8988T (cell line): ENCODE measurements at places on chromosomes 16 and 17.
A peak's percentile ranks its signal among the peaks of the same experiment; 100 is the strongest.

DNA sequence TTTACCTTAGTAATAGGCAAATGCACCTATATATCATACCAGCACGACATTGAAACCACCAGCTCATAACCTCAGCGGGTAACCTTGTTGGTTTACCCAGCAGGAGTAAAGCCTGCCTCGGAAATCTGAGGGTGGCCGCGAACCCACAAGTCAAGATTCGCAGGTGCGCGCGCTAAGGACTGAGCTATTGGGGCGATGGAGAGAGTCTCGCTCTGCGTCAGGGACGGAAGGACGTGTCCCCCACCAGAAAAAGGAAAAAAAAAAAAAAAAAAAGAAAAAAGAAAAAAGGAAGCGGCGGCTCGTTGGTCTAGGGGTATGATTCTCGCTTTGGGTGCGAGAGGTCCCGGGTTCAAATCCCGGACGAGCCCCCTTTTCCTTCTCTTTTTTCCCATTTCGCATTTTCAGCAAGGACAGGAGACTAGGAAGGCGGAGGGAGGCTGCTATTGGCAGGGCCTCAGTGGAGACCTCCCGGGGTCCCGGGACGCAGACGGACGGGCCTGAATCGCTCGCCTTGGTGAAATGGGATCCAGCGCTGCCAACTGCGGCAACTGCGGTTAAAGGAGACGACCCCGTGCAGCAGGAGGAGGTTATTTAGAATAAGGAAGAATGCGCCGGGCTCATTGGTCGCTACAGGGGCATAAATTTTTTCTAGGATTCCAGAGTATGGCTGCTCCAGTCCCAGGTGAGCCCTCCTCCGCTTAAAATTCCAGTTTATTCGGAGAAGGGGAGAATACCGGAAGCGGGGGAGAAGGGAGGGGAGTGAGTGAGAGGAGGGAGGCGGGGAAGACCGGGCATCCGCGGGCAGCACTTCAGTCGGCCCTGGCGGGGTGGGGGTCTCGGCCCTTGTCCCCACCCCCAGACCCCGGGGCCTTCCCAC lies at the start of gene OR1F1:
Gene OR1F1, plus strand, starts transcription at position 407 of the 877 bp plus-strand sequence.
- DNase-seq, result no peak

- DNase-seq, result no peak
Observed at GRCh38 chr16:70770626-70771552, 30.1 kb downstream of the VAC14 start.

DNA sequence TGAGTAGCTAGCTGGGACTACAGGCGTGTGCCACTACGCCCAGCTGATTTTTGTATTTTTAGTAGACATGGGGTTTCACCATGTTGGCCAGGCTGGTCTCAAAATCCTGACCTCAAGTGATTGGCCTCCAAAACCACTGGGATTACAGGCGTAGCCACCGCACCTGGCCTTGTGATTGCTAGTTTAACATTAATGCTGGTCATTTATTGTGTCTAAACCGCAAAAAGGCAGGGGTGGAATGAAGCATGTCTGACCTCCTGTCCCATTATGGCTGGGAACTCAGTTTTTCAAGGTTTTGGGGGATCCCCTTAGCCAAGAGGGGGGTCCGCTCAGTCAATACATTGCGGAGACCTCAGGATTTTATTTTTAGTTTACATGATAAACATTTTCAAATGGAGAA lies 10.7 kb upstream of the CNGB1 start:
- no peak for DNase-seq

GRCh38 chr17:34542700-34543336 lies 36.6 kb upstream of the TMEM132E start:
- no peak for DNase-seq

GRCh38 chr17:74763565-74764387 lies 12.4 kb downstream of the NAT9 start:
- DNase-seq, result no peak

DNA sequence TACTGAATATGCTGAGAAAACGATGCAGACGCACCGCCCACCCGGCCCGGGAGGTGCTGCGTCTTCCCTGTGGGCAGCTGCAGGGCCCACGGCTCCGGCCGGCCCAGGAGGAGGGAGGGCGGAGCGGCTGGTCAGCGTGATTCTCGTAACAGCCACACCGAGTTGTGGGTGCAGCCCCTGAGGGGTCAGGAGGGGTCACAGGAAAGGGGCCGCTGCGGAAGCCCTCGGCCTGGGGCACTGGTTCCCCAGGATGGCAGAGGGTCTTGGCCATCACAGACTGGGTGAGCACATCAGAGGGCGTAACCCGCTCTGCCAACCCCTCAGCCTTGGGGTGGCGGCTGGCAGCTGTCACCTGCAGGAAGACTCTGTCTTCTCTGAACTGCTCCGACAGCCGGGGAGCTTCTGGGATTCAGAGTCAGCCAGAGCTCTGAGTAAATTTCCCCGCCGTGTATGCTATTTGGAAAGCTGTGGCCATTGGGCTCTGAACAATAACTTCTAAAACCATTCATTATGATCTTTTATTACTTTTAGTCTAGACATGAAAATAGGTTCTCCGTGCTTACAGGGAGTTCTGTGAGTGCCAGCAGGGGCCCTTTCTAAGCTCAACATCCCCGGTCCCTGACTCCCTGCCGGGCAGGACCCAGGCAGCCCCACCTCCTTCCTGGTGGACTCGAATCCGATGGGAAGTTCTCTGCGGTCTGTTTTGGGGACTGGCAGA lies 87.4 kb upstream of the CHMP6 start:
- DNase-seq, result no peak

DNA sequence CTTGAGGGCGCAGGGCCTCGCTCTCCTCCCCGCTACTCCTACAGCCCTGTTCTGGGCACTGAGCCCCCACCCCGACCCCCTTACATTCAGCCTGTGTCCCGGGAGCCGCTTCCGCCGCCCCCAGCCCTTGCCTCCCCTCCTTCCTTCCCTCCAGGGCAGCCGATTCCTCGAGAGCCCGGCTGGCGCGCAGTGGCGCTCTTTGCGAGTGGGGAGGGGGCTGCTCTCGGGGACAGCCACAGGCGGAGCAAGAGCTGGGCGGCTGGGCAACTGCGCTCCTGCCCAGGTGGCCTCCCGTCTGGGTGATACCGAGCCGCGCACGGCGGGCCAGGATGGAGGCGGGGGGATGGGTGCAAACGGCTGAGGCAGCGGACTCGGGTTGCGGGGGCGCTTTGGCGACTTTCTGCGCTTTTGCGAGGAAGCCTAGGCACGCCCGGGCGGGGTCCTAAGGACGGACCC lies 1.2 kb downstream of the MMP15 start:
- DNase-seq, result peak; percentile 65

DNA sequence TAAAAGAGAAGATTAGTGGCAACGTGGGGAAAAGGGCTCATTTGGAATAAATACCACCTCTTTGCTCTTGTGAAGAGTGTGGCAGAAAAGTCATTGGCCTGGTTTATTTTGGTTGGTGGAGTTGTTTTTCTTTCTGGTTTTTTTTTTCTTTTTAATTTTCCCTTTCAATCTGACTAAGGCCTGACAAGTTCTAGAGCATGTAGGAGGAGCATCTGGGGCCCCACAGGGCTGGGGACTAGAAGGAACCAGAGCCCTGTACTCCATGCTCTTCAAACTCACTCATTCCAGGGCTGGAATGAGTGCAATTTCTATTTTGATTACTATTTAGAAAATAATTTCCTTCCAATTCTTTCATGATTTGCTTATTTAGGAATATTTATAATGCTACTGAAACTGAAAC lies 13.3 kb downstream of the IRX5 start:
- no peak for DNase-seq

- no peak for DNase-seq
Observed at GRCh38 chr17:67818110-67819002, 6.9 kb upstream of the BPTF start.

DNA sequence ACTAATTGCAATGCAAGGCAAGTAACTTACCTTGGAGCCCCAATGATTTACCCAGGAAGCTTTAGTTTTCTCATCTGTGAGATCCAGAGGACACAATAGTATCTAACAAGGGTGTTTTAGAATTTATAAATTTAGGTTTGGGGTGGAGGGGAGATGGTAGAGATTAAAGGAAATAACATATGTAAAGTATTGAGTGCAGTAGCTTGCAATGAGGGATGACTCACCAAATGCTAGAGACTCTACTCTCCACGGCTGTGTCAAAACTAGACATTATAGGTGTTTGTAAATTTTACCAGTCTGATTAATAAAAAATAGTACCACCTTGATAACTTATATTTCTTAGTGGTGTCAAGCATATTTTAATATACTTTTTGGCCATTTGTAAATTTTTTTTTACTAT lies 3.7 kb upstream of the ABCA9 start:
- no peak for DNase-seq

DNA sequence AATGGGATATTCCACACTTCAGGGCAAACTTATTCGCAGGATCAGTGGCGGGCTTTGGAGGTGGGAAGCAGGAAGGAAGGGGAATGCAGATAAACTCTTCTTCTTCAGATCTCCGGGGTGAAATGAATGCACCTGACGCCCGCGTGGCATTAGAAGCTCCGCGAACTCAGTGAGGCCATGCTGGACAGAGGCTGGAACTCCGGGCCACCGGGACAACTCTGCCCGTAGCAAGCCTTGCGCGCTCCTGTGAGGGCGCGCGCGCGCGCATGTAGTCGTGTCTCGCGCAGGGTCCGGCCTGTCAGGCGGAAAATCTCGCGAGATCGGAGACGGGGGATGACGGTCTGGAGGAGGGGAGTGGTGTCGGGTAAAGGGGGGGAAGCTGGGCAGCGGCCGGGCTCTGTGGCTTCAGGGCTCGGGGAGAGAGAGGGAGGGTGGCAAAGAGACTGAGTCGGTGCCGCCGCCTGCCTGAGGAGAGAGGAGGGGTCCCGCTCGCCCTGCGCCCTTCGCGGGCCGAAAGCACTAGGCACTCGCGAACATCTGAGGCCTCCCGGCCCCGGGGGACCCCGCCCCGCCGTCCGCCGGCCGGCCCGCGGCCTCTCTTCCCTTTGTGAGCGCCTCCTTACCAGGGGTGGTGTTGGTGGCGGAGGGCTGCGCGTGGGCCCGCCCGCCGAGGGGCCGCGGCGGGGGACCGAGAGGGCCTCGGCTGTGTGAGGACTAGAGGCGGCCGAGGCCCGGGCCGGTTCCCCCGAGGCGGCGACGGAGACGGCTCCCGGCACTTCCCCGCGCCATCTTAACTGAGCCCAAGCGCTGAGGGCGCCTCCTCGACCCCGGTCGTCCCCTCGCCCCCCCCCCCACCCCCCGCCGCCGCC lies at the start of gene TAOK1:
Gene TAOK1, plus strand, starts transcription at position 382 of the 869 bp plus-strand sequence. CDS start 61,186 bp downstream, outside the sequence.
- DNase-seq, result peak; percentile 94

- no peak for DNase-seq
Observed at GRCh38 chr16:30605158-30605557, 5.0 kb downstream of the ZNF689 start.

- peak; percentile 83 for DNase-seq
Observed at GRCh38 chr16:89319886-89320781, 102.6 kb downstream of the ZNF778 start.

DNA sequence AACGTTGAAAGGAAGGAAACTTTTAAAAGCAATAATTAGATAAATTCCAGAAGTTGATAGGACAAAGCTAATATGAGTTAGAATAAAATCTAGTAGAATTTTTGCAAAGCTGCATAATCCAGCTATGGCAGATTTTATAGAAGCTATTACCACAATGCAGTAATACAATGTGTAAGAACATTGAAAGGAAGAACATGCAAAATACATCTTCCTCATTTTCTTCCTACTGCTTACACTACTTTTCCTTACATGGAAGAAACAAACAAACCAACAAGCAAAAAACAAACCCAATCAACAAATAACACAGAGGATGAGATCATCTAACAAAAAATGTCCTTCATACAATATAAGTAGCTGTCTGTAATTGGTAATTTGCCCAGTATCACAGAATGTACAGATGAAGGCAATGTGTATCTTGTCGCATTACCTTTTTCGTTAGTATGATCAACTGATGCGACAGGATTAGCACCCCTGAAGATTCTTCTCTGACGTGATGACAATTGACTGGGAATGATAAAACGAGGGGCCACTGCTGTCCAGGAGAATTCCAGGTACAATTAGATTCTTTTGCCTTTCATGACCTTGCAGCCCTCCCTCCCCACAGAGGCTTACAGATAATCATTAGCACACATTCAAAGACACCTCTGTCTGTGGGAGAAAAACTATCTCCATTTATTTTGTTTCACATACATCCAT lies 21.2 kb upstream of the LRRC37A start:
- no peak for DNase-seq

- peak; percentile 89 for DNase-seq
Observed at GRCh38 chr17:78253946-78254672, 22.7 kb downstream of the TMEM235 start.

- DNase-seq, result no peak
Observed at GRCh38 chr17:47653442-47653841, 3.7 kb downstream of the KPNB1 start.

- no peak for DNase-seq
Observed at GRCh38 chr17:56803071-56803470, 30.6 kb downstream of the C17orf67 start.

GRCh38 chr17:6444571-6445335 lies 498 bp downstream of the PIMREG start:
- no peak for DNase-seq

- DNase-seq, result peak; percentile 57
Observed at GRCh38 chr17:80220736-80221215, 549 bp downstream of the SLC26A11 start.

GRCh38 chr16:56960681-56961281 lies 969 bp upstream of the CETP start:
- no peak for DNase-seq

DNA sequence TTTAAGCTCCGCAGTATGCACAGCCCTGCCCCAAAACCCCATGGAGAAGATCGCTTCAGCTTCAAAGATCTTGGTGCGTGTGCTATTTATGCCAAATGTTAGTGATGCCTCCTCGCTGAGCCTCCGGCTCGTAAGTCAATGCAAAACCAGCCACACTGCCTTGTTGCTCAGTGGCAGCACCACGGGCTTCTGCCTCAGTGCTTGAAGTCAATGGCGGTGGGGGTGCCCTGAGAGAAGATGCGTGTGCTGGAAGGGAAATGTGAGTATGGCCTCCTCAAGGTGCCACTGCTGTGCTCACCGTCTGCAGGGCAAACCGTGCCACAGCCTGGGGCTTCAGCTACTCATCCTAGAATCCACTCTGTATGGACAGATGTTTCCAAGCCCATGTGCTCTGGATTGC lies 121.9 kb downstream of the XYLT1 start:
- DNase-seq, result no peak

DNA sequence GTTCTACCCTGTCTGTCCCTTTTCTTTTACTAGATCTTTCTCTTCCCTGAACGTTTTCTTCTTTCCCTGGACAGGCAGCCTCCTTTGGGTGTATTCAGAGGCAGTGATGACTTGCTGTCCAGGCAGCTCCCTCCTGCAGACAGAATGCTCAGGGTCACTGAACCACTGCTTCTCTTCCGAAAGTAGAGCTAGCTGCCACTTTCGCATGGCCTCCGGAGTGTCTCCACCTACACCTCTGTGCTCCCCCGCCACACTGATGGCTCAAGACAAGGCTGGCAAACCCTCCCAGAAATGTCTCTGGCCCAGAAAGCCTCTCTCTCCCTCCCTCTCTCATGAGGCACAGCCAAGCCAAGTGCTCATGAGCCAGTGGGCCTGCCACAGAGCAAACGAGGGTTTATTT lies 207.8 kb downstream of the CDRT15L2 start:
- DNase-seq, result no peak

GRCh38 chr16:57444711-57445110 lies 2.5 kb downstream of the CIAPIN1 start:
- no peak for DNase-seq
